ENCODE measurements at places on chromosomes 4 and X.

DNA sequence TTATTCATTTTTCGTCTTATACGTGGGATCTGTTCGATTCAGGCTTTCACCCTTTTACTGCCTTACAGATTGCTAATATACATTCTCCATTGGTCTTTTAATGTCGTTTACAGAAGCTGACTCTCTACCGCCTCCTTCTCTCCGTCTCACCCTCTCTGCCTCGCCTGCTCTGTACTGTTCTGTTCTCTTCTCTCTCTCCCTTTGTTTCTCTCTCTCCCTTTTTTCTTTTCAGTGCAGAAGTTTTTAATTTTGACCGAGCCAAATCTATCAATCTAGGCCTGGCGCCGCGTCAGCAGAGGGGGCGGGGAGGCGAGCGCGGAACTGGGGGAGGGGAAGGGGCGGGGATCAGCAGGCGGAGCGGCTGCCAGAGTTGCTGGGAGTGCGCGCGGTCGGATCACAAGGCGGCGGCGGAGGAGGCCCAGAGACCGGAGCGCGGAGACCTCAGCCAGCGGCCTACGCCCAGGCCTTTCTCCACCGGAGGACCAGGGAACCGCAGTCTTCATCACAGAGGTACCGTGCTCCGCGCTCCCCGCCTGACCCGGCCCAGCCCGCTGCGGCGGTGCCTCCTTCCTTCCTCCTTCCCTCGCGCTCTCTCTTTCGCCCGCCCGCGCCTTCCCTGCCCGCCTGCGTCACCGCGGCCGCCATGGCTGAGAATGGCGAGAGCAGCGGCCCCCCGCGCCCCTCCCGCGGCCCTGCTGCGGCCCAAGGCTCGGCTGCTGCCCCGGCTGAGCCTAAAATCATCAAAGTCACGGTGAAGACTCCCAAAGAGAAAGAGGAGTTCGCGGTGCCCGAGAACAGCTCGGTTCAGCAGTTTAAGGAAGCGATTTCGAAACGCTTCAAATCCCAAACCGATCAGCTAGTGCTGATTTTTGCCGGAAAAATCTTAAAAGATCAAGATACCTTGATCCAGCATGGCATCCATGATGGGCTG is at the start of gene UBQLN2:
Gene UBQLN2, plus strand, starts transcription at position 397 of the 931 bp plus-strand sequence. Its CDS starts 247 bp downstream, at position 644.
- peak; percentile 73 for DNase-seq

GRCh38 chr4:171629737-171630136 is 183.5 kb upstream of the GALNTL6 start:
- DNase-seq, result no peak

GRCh38 chr4:31548823-31549222 is 828.7 kb downstream of the PCDH7 start:
- DNase-seq, result no peak

DNA sequence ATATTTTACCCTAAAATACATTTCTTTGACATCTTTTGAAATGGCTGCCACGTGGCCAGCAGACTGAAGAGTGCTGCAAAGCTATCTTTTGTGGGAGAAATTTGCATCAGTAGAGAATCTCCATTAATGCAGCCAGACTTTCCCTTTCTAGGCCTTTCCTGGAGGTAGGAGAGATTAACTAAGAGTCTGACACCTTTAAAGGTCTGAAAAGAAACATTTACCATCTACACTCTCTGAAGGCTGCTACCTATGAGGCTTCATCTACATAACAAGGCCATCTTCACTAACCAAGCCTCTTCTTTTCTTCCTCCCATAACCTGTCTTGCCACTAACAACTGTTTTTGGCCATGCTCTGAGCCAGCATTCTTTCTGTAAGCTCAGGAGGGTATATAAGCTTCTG is 17.8 kb upstream of the SPRY1 start:
- DNase-seq, result no peak

GRCh38 chr4:2482693-2483092 is 13.8 kb downstream of the RNF4 start:
- DNase-seq, result no peak

- no peak for DNase-seq
Observed at GRCh38 chr4:123356921-123357320, 39.7 kb upstream of the SPRY1 start.

- peak; percentile 67 for DNase-seq
Observed at GRCh38 chr4:54091637-54092404, 8.1 kb upstream of the GSX2 start.

DNA sequence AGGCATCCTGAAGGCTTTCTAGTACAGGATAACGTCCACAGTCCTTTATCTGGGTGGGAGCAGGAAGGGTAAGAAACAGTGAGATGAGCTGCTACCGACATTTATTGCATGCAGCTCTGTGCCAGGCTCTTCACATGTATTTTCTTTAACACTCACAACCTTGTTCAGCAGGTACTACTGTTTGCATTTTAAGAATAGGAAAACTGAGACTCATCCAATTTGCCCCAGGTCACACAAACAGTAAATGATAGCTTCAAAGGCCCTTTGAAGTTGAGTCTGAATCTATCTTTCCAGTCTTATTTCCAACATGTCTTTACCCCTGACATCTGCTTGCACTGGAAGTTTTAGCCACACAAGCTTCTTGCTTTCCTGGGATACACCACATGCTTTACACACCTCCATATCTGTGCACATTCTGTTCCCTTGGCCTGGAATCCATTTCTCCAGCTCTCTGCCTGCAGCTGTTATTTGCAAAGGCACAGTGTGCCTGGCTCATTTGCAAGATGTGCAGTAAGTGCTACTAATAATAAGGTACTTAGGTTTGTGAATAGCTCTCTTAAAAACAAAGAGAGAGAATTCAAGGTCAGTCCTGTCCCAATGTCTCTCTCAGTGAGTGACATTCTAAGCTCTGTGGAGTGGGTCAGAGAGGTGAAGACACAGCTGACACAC is 61.2 kb downstream of the METTL14 start:
- peak; percentile 10 for DNase-seq

GRCh38 chr4:144901141-144901540 is 196.9 kb downstream of the ANAPC10 start:
- no peak for DNase-seq

DNA sequence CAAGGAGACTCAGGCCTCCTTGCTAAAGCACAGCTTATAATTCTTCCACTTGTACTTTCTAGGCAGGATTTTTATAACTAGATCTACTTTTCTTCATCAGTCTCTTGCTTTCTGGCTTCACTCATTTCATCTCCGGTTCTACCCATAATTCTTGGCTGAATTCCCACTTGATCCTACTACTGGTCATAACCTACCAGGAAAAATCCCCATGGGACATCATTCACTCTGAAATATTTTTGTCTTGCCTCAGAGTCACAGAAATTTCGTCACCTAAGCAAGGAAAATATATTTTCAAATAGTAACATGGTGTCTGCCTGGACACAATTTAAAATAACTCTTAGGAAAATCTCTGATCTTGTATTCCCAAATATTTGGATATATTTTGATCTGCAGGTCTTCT is 122.3 kb downstream of the TEX13A start:
- no peak for DNase-seq

DNA sequence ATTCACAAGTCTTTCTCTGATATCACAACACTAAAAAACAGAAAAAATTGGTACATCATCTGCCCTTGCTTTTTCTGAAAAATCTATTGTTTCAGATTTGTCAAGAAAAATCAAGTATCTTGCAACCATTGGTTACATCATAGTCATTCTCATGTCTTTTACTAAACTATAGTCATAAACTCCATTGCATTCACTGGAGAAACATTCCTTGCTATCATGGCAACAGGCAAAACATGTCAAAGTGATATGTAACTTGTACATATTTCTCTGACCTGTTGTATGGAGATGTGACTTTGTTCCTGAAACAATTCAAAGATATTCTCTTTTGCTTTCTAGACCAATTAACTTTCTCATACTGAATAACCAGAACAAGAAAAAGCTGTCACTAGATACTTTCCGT is 121.9 kb upstream of the ANK2 start:
- no peak for DNase-seq

- no peak for DNase-seq
Observed at GRCh38 chr4:3712112-3712805, 53.9 kb upstream of the ADRA2C start.

DNA sequence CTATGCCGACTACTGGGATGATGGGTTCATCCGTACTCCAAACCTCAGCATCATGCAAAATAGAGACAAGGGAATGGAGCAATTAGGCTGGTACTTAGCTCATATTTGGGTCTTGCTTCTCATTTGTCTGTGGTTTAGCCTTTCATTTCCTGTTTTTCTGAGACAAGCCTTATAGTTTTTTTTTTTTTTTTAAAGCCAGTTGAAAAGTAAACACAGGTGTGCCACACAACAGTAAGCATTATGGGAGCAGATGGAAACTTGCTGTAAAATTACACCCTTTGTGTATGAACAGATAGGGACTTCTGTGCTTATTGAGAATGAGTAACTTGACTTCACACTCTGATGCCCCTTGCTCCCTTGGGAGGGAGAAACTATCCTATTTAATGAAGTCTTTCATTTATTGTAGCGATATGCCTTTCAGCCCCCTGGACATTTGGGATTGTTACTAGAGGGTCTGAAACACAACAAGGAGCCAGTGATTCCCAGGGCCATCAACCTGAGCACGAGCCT is 13.7 kb downstream of the RASSF6 start:
- DNase-seq, result no peak

GRCh38 chr4:102213031-102213430 is 132.3 kb downstream of the SLC39A8 start:
- DNase-seq, result no peak

- no peak for DNase-seq
Observed at GRCh38 chrX:18034945-18035344, 173.8 kb upstream of the RAI2 start.

DNA sequence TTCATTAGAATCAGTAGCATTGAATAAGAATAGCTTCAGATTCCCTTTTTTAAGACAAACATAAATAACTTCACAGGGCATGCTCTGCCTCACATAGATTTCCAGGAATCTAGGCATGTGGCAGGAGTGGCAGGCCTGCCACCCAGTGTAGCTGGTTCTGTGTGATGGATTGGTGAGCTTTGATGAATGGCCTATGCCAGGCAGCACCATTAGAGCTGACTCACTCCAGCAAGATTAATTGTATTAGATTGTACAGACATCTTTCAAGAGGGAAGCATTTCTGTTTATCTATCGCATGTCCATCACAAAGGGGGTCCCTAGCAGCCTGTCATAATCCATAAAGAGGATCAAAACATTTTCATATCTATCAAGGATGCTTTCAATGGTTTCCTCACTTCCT is 71.9 kb downstream of the NAA11 start:
- peak; percentile 2 for DNase-seq

DNA sequence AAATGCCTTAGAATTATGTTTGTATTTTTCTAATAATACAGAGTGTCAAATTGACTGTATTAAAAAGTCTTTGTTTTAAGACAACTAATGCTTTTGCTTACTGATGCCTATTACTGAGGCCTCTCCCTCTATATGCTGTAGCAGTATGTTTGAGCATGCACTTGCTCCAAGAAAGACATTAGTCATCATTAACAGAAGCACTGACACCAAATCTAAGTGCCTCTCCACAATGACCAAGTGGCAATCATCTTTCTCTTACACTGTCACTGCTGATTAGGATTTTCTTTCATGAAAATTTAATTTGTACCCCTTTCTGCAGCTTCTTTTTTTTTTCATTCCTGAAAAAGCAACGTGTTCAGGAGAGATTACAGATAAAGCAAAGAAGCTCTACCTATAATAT is 11.1 kb upstream of the MAB21L2 start:
- peak; percentile 24 for DNase-seq

- DNase-seq, result peak; percentile 64
Observed at GRCh38 chr4:122602277-122603142, 18.4 kb downstream of the IL21 start.
